ENCODE measurements at places on chromosomes 4 and X.

DNA sequence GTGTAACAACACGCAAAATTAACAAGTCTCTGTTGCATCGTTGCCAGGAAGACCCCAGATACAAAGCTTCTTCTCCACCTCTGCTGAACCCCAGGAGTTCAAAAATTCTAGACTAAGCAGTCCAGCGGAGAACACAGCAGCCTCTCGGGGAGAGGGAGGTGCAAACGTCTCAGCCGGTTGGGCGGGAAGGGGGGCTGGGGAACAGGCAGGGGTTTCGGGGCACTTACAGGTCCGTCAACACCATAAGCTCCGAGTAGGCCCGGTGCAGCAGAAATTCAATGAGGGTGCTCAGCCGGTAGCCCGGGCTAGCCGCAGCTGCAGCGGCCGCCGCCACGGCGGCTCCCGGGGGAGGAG is 394 bp downstream of the MED14 start:
- DNase-seq: no peak

DNA sequence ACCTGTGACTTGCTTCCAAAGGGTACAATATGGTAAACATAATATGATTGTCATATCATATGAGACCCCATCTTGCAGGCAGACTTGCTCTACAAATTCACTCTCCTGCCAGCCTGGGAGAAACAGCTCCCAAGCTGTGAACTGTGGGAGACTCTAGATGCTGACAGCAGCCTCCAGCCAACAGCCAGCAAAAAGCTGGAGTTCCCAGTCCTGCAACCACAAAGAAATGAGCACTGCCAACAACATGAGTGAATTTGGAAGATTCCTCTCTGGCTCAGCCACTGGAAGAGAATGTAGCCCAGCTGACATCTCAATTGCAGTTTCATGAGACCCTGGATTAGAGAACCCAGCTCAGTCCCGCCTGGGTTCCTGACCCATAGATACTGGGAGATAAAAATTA is 145.4 kb downstream of the QDPR start:
- DNase-seq: no peak

- no peak for DNase-seq
Measured at GRCh38 chr4:11021333-11021732, 336.8 kb upstream of the CLNK start.

DNA sequence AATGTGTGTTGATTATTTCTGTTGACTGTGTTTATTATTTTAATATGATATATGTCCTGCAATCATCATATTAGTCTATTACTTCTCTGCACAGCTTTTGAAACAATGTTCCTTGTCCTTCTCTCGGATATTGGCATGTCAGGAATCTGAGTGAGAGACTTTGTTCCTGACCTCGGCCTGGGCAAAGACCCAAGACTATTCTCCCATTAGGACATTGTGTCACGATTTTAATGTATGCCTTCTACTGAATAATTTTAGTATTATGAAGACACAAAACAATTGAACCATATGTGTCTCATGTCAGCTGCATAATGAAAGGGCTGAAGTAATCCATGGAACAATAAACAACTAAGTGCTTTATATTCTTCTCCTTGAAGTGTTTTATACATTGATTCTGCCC is 580.8 kb upstream of the TENM3 start:
- DNase-seq: no peak

GRCh38 chr4:144634978-144635747 is 10.8 kb upstream of the HHIP start:
- DNase-seq: no peak

- peak; percentile 14 for DNase-seq
Measured at GRCh38 chrX:45070116-45071007, 130.3 kb downstream of the DIPK2B start.

DNA sequence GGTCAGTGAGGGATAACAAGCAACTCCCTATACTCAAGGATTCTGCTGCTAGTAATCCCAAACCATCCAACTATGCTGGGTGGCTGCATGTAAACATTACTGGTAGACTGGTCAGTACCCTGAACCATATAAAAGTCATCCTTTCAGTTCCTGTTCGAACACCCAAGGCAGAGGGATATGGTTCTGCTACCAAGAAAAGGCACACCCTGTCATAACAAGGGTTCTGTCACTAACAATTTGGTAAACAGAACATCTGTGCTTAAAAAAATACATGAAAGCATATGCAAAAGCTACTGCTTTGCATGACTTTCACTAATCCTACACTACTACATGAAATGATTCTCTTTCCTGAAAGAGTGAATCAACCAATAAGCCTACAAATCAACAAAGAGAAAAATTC is 76.8 kb upstream of the MCF2 start:
- no peak for DNase-seq

DNA sequence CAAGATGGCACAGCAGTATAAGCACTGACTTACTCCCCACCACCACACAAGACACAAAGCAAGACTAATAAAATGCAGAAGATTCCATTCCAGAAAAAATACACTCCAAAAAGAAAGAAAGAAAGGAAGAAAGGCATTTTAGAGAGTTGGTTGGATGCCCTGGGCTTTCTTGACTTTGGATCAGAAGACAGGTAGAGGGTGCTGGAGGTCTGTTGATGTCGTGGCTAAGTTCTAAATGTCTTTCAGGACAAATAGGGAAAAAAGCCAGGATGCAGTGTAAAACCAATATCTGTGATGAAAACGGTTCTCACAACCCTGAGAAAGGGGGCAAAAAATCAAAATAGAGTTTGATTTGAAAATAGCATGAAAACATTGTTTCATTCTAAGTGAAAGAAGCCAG is 555.2 kb upstream of the PRKX start:
- DNase-seq: no peak

DNA sequence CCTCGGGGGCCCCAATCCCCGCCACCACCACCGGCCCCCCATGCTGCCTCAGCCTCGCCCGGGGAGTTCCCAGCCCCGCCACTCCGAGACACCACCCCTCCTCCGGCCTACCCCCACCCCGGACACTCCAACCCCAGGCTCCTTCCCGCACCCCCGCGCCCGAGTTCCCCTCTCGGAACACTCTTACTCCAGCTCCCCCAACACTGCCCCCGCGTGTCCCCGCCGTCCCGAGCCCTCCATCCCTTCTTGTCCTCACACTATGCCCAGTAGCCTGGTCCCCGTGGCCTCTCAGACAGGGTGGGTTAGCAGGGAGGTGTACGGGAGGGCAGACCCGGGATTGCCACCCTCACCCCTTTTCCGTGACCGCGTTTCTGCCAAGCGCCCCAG is 276.1 kb downstream of the BCOR start:
- DNase-seq: no peak

GRCh38 chr4:183783991-183784553 is 121.0 kb upstream of the STOX2 start:
- no peak for DNase-seq

DNA sequence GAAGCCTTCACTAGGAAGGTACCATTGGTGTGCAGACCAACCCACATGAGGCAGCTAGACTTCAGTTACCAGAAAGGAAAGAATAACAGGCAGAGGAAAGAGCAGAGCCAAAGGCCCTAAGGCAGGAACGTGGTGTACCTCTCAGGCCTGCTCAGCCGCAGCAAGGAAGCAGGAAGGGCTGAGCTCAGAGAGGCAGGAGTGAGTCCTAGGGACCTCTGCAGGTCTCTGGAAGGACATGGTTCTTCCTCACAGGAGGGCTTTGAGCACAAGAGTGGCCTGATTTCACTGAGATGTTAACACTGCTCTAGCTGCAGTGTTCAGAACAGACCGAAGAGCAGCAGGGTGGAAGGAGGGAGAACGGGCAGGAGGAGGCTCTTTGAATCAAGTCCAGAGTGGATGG is 124.6 kb downstream of the DCHS2 start:
- DNase-seq: no peak

DNA sequence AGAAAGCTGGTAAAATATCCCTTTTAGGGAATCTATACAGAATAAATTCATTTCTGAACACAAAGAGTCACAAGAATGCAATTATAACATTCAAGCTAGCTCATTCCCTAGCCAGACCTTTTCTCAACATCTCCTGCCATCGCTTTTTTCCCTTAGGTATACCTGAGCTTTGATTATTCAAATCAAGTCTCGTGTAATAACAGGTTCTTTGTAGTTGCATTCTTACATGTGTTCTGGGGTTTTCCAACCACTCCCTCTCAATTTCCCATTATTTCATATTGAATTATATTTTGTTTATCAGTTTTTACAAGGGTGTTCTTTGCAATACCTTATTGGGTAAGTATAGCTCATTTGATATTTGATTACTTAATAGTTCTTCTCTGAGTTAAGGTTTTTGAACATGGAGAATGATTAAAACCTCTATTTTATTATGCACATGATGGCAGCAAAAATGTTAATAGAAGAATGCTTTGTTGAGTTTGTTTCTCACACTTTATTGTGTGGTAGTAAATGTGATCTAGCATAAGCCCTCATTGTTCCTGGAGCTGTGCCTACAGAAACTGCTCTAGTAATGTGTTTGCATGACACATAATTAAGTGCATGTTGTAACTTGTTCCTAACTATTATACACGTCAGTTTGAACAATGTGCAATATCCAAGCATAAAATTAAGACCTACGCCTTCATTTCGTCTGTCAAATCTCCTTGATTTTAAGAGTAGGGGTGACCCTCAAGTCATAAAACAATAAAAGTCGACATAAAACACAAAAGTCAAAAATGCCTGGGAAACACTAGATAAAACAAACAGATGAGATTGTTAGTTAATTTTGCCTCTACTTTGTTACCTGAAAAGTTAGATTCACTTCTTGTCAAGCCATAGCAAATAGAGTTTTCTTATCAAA is 124.0 kb upstream of the POF1B start:
- no peak for DNase-seq

GRCh38 chr4:1763550-1764080 is 29.5 kb upstream of the FGFR3 start:
- no peak for DNase-seq

DNA sequence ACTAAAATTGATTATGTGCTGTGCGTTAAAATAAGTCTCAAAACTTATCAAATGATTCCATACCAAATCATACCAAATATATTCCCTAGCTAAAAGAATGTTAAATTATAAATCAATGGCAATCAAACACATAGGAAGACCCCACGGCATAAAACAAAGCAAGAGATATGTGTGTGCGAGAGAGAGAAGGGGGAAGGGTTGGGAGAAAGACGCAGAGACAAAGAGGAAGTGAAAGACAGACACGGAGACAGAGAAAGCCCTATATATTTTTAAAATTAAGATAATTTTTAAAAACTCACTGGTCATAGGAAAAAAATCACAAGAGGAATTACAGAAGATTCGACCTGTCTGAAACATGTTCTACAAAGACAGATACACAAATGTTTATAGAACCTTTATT is 371.4 kb downstream of the NLGN4X start:
- no peak for DNase-seq

DNA sequence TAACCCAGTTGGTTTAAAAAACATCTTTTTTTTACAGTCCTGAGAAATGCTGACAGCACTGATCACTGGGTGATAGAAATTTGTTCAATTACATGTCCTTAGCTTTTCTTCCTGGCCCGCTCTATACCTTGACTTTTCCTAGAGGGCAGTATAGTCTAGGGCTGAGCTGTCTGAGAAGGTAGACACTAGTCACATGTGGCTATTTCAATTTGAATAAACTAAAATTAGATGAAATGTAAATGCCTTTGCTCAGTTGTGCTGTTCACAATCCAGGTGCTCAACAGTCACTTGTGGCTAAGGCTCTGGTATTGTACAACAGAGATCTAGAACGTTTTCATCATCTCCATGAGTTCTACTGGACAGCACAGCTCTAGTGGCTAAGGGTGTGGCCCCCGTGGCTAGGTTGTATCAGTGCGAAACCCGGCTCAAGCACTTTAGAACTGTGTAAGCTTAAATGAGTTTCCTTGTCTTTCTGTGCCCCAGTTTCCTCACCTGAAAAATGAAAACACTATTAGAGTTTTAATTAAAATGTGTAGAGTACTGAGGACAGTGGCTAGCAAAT is 111.6 kb upstream of the WDR17 start:
- peak; percentile 35 for DNase-seq

GRCh38 chr4:169649545-169650226 is 29.3 kb downstream of the CLCN3 start:
- DNase-seq: no peak

GRCh38 chrX:14386981-14387380 is 142.4 kb upstream of the GLRA2 start:
- no peak for DNase-seq

DNA sequence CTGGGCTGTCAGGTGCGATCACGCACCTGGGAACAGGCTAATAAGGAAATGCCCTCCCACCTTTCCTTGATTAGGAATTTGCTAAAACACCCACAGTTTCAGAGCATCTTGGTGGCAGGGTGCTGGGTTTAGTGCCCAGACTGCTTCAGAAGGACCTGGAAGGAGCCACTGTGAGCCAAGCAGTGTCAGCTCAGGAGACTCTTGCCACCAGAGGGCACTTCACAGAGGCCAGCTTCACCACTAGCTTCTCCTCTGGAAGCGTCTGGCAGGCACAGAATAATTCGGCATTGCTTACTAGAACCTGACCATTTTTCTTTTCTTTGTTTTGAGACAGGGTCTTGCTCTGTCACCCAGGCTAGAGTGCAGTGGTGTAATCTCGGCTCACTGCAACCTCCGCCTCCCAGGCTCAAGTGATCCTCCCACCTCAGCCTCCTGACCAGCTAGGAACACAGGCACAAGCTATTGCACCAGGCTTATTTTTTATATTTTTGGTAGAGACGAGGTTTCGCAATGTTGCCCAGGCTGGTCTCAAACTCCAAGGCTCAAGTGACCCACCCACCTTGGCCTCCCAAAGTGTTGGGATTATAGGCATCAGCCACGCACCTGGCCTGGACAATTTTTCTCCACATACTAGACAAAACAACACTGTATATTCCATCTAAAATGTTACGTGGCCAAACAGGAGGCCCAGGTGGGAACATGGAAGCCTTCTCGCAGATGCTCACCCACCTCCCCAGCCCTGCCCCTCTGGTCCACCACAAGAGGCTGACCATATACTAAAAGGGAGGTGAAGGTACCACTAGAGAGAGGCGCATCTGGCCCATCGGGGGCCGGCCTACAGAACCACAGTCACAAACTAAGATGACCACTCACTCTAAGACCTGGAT is 14.1 kb downstream of the NOP14 start:
- peak; percentile 36 for DNase-seq

DNA sequence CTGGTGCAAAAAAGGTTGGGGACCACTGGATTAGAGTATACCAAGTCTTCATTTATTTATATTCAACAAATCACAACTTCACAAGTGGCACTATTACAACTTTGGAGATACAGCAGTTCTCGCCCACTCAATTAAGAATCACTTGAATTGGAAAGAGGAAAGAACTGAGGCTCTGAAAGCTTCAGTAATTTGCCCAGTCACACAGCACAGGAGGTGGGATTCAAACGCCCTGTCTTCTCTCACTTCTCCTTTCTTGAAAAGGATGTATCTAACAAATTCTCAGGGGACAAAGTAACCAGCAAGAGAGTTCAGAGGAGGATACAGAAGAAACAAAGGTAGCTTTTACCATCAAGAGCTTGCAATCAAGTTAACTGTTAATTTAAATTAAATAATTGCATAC is 12.4 kb downstream of the SMIM14 start:
- DNase-seq: no peak

GRCh38 chr4:654871-655463 is 19.1 kb downstream of the ATP5ME start:
- no peak for DNase-seq

GRCh38 chrX:107747596-107748161 is 27.9 kb downstream of the TSC22D3 start:
- DNase-seq: no peak

All from AML-193 (cell line).